H7 (cell line): ENCODE measurements at places on chromosomes 4 and X.

DNA sequence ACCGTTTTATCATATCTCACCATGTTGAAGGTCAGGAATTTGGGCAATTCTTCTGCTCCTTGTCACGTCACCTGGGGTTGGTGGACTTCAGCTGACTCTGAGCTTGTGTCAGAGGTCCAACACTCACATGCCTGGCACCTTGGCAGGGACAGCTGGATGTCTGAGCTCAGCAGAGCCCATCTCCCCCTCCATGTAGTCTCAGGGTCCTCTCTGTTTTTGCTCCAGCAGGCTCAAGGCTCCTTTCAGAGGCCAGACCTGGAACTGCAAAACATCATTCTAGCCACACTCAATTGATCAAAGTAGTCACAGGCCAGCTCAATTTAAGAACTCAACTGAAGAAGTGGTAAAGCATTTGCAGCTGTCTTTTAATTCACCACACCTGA, 45.4 kb downstream of the EDNRA start:
- peak; percentile 37 for DNase-seq

- DNase-seq, result peak; percentile 38
Observed at GRCh38 chr4:14862891-14863290, 139.4 kb upstream of the CPEB2 start.

DNA sequence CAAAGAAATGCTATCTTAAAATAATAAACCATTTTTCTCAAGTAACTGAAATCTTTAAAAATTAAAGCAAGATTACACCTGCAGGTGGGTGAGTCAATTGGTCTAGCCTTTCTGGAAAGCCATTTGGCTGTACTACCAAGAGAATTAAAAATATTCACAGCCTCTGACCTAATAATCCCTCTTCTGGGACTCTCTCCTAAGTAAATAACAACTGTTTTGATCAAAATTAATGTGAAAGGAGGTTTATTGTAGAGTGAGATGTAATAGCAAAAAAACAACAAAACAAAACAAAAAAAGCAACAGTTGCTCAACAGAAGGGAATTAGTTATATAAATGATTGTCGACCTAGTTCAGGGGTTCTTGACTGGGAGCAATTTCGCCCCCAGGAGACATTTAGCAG, 89.0 kb downstream of the GEMIN8 start:
- DNase-seq, result no peak

DNA sequence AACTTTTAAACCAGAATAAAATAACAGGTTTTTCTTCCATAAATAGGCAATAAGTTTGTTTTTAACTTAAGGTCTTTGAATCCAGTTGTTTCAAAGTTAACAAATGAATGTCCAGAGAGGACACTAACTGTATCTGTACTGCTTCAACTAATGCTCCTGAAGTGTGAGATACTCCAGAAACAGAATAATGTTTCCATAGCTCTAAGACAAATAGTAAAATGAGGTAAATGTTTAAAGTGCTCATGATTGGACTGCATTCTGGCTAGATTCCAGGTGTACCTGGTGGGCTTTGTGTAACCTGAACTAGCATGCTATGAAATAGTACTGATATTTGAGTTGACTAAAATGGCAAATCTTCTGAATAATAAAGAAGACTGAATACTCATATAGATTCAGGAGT, 51.7 kb downstream of the METTL14 start:
- DNase-seq, result no peak

GRCh38 chr4:128341634-128342033, 54.0 kb upstream of the PGRMC2 start:
- DNase-seq, result no peak

DNA sequence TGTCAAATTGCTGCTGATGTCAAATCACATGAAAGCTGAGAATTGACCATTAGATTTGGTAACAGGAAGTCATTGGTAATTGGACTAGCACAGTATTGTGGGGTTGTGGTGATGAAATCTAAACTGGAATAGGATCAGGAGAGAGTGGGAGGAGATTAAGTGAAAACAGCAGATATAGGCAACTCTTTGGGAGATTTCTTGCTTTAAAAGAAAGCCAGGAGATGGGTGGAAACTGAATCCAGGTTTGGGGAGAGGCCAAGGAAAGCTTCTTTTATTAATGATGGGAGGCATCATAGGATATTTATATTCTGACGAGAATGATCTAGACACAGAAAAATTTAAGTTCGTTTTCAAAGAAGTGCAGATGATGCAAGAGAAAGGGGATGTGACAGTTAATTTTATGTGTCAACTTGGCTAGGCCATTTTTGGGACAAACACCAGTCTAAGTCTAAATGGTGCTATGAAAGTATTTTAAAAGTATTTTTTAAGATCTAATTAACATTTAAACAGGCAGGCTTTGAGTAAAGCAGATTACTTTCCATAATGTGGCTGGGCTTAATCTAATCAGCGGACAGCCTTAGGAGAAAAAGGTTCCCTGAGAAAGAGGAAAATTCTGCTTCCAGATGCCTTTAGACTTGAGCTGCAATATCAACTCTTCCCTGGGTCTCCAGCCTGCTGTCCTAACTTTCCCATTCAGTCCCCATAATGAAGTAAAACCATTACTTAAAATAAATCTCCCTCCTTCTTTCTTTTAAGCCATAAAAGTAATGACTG, 24.7 kb downstream of the SEC24D start:
- no peak for DNase-seq

GRCh38 chr4:76309939-76310550, 3.5 kb downstream of the STBD1 start:
- no peak for DNase-seq

DNA sequence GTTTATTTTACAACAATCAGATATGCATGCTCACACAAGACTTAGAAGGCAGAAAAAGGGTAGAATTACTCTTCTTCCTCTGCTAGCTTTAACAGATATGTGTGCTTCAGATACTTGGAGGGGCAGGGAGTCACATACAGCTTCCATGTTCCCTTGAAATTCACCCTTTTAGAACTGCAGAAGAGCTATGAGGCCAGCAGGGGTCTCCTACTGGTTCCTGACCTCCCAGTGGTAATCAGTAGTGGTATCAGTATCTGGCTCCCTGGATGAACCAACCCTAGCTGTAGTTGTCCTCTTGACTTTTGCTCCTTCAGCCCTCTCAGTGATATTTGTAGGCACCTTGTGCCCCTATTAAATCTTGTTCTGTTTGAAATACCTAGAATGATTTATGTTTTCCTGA, 81.5 kb downstream of the RCHY1 start:
- peak; percentile 42 for DNase-seq
